ENCODE measurements at places on chromosomes 3 and 15. TPM values are rescaled to one million over a fixed set of nuclear protein-coding genes. Genes with fewer than 3 reads are reported as not detected.

Gene TXNRD3
- 5.0 TPM for total RNA-seq

Gene CFAP44
- 1.2 TPM for total RNA-seq

Gene GREM1
- not detected for total RNA-seq

Gene LOXL1
- 22.2 TPM for total RNA-seq

Gene GRK7
- total RNA-seq: 0.12 TPM

Gene TUSC7
- total RNA-seq: not detected

Gene PLAAT1
- total RNA-seq: 11.2 TPM

Gene FEZF2
- not detected for total RNA-seq

DNA sequence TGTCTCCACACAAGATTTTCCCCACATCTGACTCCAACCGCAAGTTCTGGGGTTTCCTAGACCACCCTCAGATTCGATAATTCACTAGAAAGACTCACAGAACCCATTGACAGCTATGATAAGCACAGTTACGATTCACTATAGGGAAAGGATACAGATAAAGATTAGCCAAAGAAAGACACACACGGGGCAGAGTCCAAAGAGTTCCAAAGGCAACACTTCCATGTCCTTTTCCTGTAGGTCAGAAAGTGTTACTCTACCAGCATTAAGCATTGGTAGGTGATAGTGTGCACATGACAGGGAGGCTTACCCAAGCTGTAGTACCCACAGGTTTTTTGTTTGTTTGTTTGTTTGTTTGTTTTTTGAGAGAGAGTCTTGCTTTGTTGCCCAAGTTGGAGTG lies 48.1 kb downstream of the PHLDB2 start:
- no peaks in the 10 kb centered on the region for H3K36me3 ChIP-seq
- H3K4me1 ChIP-seq: peaks cover 38% of the 10 kb centered on the region
- no peak overlapping the region for H3K27ac ChIP-seq
- H3K4me3 ChIP-seq: no peak overlapping the region
- DNase-seq: no peak
- no peaks in the 10 kb centered on the region for H3K27me3 ChIP-seq

DNA sequence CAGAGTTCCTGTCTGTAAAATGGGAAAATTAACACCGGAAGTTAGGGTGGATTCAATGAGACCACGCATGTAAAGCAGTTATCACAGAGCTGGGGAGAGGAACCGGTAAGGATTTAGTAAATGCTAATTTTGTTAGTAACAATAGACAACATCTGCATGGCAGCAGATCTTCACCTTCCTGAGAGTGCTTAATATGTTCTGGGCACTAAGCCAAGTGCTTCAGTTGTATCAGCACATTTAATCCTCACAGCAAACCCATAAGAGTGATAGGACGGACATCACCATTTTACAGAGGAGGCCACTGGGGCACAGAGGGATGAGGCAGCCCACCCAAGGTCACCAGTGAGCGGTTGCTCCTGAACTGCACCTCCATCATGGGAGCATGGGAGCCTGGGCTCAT lies 189.4 kb downstream of the WNT5A start:
- H3K27me3 ChIP-seq: no peaks in the 10 kb centered on the region
- no peaks in the 10 kb centered on the region for H3K36me3 ChIP-seq
- H3K4me3 ChIP-seq: no peak overlapping the region
- no peak overlapping the region for H3K27ac ChIP-seq
- H3K4me1 ChIP-seq: no peaks in the 10 kb centered on the region

- H3K27ac ChIP-seq: no peak overlapping the region
- DNase-seq: no peak
- H3K4me3 ChIP-seq: no peak overlapping the region
- H3K4me1 ChIP-seq: no peaks in the 10 kb centered on the region
Observed at GRCh38 chr3:183354325-183354831, 74.0 kb downstream of the MCF2L2 start.

- H3K4me3 ChIP-seq: no peak overlapping the region
- no peaks in the 10 kb centered on the region for H3K27me3 ChIP-seq
- no peak overlapping the region for H3K27ac ChIP-seq
- no peaks in the 10 kb centered on the region for H3K4me1 ChIP-seq
- H3K36me3 ChIP-seq: no peaks in the 10 kb centered on the region
Observed at GRCh38 chr3:122510878-122511535, 3.7 kb downstream of the KPNA1 start.

GRCh38 chr15:89412905-89413411 lies 78.3 kb upstream of the POLG start:
- H3K27me3 ChIP-seq: peaks cover 57% of the 10 kb centered on the region
- DNase-seq: no peak
- no peaks in the 10 kb centered on the region for H3K36me3 ChIP-seq
- no peak overlapping the region for H3K27ac ChIP-seq

DNA sequence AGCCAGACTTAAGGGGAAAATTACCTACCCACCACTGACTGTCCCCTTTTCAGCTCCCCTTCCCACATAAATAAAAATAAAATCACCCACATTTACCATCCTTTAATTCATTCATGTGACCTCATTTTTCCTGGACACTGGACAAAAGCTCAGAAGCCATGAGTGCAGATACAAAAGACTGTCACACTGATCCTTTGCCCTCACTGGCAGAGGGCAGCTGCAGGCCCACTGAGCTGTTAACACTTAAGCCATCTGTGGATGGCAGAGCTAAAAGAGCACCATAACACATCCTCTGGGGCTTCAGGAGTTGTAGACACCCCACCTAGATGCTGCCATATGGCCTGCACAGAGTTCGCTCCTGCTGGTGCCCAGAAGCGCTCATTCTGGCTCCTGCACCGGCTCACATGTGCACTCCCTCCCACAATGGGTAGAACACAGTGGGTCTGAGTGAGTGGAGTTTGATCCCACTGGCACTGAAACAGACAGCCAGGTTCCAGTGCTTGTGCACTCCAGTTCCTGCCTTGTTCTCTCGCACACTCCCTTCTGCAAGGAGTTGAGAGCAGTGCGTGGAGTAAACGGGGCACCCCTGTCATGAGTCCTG lies 38.8 kb downstream of the EDC3 start:
- peaks cover 5% of the 10 kb centered on the region for H3K36me3 ChIP-seq
- no peaks in the 10 kb centered on the region for H3K4me1 ChIP-seq
- no peaks in the 10 kb centered on the region for H3K27me3 ChIP-seq
- no peak overlapping the region for H3K27ac ChIP-seq

DNA sequence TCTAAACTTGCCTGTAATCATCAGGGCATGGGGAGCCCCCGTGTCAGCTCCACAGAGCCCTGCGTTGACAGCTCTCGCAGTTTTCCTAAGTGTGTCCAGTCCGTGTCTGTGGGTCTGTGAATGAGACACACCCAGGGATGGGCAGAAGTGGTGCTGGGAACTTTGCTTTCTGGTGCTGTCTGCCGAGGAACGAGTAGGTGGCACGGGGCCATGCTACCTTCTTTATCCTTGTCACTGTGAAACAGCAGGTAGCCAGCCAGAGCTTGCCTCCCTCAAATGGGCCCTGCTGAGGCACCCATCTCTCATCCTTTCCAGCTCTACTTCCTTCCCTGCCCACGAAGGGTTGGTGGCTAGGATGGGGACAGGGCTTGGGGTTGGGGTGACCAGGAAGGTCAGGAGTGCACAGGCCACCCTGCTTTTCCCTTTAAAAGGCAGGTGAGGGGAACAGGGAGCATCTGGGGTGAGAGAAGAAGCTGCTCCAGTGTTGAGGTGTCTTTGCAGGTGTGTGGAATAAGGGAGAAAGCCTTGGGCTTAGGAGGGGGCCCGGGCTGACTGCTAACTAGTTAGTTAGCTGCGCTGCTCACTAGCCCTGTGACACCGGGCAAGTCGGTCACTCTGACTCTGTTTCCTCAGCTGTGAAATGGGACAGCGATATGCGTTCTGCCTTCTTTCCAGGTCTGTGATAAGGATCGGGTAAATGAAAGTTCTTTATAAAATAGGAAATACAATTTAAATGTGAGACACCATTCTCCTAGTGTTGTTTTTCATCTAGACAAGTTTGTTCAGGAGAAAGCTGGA lies 27.9 kb downstream of the PDIA5 start:
- no peaks in the 10 kb centered on the region for H3K4me1 ChIP-seq
- DNase-seq: no peak
- H3K27me3 ChIP-seq: no peaks in the 10 kb centered on the region
- H3K4me3 ChIP-seq: no peak overlapping the region
- peaks cover 25% of the 10 kb centered on the region for H3K36me3 ChIP-seq

GRCh38 chr3:100480081-100480480 lies 12.3 kb upstream of the TMEM45A start:
- H3K27ac ChIP-seq: no peak overlapping the region
- DNase-seq: no peak
- no peak overlapping the region for H3K4me3 ChIP-seq
- no peaks in the 10 kb centered on the region for H3K27me3 ChIP-seq
- no peaks in the 10 kb centered on the region for H3K36me3 ChIP-seq

- no peak overlapping the region for H3K4me3 ChIP-seq
- DNase-seq: no peak
- H3K27me3 ChIP-seq: no peaks in the 10 kb centered on the region
- no peaks in the 10 kb centered on the region for H3K4me1 ChIP-seq
- no peaks in the 10 kb centered on the region for H3K36me3 ChIP-seq
Observed at GRCh38 chr15:75136118-75136517, 65.6 kb upstream of the C15orf39 start.

DNA sequence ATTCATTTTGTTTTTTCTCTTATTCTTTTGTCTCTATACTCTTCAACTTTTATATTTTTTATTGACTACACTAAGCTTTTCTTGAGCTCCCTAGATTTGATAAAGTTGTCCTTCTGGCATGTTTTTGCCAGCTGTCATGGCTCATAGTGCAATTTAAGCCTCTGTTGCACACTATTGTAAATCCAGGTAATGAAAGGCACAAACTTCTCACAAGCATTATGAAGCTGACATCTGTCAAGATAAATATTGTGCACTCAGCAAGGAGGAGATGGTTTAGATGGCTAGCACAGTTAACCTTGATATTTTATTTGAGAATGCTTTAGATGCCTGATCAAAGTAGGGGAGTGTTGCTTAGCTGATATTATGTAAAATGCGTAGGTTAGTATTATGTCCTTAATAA lies 1280.9 kb downstream of the NSUN3 start:
- H3K4me1 ChIP-seq: no peaks in the 10 kb centered on the region
- no peak overlapping the region for H3K4me3 ChIP-seq
- no peak for DNase-seq
- H3K27me3 ChIP-seq: no peaks in the 10 kb centered on the region
- no peaks in the 10 kb centered on the region for H3K36me3 ChIP-seq

- no peak overlapping the region for H3K4me3 ChIP-seq
- DNase-seq: no peak
- no peaks in the 10 kb centered on the region for H3K36me3 ChIP-seq
- no peaks in the 10 kb centered on the region for H3K27me3 ChIP-seq
- H3K27ac ChIP-seq: no peak overlapping the region
- peaks cover 5% of the 10 kb centered on the region for H3K4me1 ChIP-seq
Observed at GRCh38 chr3:46397111-46397510, 9.8 kb downstream of the CCR5AS start.

GRCh38 chr3:190131329-190131728 lies 10.6 kb upstream of the P3H2 start:
- no peak overlapping the region for H3K4me3 ChIP-seq
- no peak for DNase-seq
- H3K4me1 ChIP-seq: no peaks in the 10 kb centered on the region
- H3K27me3 ChIP-seq: no peaks in the 10 kb centered on the region
- no peak overlapping the region for H3K27ac ChIP-seq

GRCh38 chr3:177287231-177287630 lies 89.9 kb upstream of the TBL1XR1 start:
- peak; percentile 54 for DNase-seq
- no peak overlapping the region for H3K27ac ChIP-seq
- H3K4me1 ChIP-seq: no peaks in the 10 kb centered on the region
- no peaks in the 10 kb centered on the region for H3K36me3 ChIP-seq
- H3K27me3 ChIP-seq: no peaks in the 10 kb centered on the region

- no peak overlapping the region for H3K4me3 ChIP-seq
- no peak overlapping the region for H3K27ac ChIP-seq
- H3K27me3 ChIP-seq: no peaks in the 10 kb centered on the region
- no peak for DNase-seq
- H3K36me3 ChIP-seq: no peaks in the 10 kb centered on the region
- H3K4me1 ChIP-seq: no peaks in the 10 kb centered on the region
Observed at GRCh38 chr3:185807445-185808068, 17.3 kb downstream of the IGF2BP2 start.

GRCh38 chr3:142828703-142829305 lies 60.1 kb downstream of the PCOLCE2 start:
- H3K4me3 ChIP-seq: no peak overlapping the region
- DNase-seq: peak; percentile 87
- no peak overlapping the region for H3K27ac ChIP-seq

GRCh38 chr3:53624061-53624857 lies 129.8 kb downstream of the CACNA1D start:
- no peaks in the 10 kb centered on the region for H3K27me3 ChIP-seq
- no peak for DNase-seq
- H3K36me3 ChIP-seq: no peaks in the 10 kb centered on the region

GRCh38 chr3:130539005-130539404 lies 22.0 kb downstream of the COL6A6 start:
- no peak for DNase-seq
- H3K36me3 ChIP-seq: no peaks in the 10 kb centered on the region
- H3K27ac ChIP-seq: no peak overlapping the region
- no peaks in the 10 kb centered on the region for H3K27me3 ChIP-seq

- H3K36me3 ChIP-seq: no peaks in the 10 kb centered on the region
- no peaks in the 10 kb centered on the region for H3K4me1 ChIP-seq
- no peak overlapping the region for H3K27ac ChIP-seq
- no peaks in the 10 kb centered on the region for H3K27me3 ChIP-seq
Observed at GRCh38 chr3:54134155-54134554, 11.8 kb downstream of the CACNA2D3 start.

DNA sequence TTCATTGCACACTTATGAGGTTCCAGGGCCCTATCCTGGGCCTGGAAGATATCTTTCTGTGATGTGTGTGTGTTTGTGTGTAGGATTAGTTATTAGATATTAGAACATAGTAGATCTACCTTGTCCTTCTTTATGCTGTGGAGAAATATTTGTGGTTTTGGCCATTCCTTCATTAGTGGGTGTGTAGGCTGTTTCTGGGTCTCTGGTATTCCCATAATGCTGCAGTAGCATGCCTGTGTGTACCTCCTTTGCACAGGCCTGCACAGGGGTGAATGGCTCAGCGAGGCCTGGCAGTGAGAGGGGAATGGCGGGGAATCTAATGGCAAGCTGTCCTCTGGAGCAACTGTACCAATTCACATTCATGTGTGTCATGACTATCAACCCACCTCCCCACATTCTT lies 125.8 kb upstream of the MRPS22 start:
- no peak for DNase-seq
- no peaks in the 10 kb centered on the region for H3K4me1 ChIP-seq
- H3K27me3 ChIP-seq: no peaks in the 10 kb centered on the region
- no peak overlapping the region for H3K27ac ChIP-seq

- H3K27ac ChIP-seq: no peak overlapping the region
- H3K4me3 ChIP-seq: no peak overlapping the region
- H3K4me1 ChIP-seq: no peaks in the 10 kb centered on the region
- DNase-seq: no peak
- no peaks in the 10 kb centered on the region for H3K27me3 ChIP-seq
Observed at GRCh38 chr3:21013566-21013965, 737.4 kb downstream of the ZNF385D start.

- no peaks in the 10 kb centered on the region for H3K36me3 ChIP-seq
- H3K27me3 ChIP-seq: no peaks in the 10 kb centered on the region
- H3K4me1 ChIP-seq: no peaks in the 10 kb centered on the region
Observed at GRCh38 chr3:128439226-128439625, 27.5 kb downstream of the DNAJB8 start.
